Fibroblast of skin of back (primary cell): ENCODE measurements at places on chromosomes 5 and 9.

GRCh38 chr9:115690786-115691496, 462.6 kb upstream of the PAPPA start:
- peak; percentile 100 for DNase-seq

DNA sequence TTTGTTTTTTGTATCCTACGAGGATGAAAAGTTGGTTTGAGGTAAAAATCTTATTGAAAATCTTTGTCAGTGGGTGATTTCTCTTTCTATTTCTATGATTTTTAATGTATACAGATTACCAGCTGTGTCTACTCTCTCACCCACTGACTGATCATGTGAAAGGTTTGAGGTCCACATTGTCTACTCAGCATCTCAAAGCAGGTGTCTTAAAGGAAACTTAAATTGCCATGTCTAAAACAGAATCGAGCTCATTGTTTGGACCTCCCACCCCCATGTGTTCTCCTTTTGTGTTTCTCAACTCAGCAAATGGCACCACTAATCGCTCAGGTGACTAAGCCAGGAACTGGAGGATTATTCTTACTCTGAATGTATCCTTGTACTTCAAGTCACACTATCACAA, 121.5 kb downstream of the YTHDC2 start:
- DNase-seq, result no peak

GRCh38 chr9:121638901-121639592, 12.4 kb upstream of the DAB2IP start:
- DNase-seq, result no peak

- no peak for DNase-seq
These were observed 67.0 kb downstream of the NFIB start for GRCh38 chr9:14246951-14247350.

- peak; percentile 12 for DNase-seq
These were observed 9.6 kb downstream of the ACSL6 start for GRCh38 chr5:132001647-132002561.

- no peak for DNase-seq
These were observed 58.9 kb upstream of the GRAMD2B start for GRCh38 chr5:126364206-126364902.

DNA sequence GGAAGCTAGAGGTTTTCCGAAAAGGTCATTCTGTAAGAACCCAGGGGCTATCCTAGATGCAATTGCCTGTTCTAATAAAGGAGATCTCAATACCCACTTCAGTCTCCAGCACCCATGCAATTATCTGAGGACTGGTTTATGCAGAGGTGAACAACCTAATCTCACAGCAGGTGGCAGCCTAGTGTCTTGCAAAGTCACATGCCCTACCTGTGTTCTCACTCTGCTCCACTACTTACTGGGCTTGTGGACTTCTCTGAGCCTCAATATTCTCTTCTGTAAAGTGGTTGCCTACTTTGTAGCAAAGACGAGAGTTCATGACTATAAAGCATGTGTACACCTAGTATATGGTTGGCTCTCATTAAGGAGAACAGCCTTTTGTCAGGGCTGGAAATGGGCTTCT, 21.0 kb upstream of the ALDH1B1 start:
- no peak for DNase-seq
